Stimulated activated CD8-positive, alpha-beta memory T cell treated with anti-CD3 and anti-CD28 coated beads, Interleukin-12 subunit alpha, Interleukin-12 subunit beta, amount 100 ng/mL, for 4 hours (primary cell): ENCODE measurements at places on chromosomes 4 and X.

DNA sequence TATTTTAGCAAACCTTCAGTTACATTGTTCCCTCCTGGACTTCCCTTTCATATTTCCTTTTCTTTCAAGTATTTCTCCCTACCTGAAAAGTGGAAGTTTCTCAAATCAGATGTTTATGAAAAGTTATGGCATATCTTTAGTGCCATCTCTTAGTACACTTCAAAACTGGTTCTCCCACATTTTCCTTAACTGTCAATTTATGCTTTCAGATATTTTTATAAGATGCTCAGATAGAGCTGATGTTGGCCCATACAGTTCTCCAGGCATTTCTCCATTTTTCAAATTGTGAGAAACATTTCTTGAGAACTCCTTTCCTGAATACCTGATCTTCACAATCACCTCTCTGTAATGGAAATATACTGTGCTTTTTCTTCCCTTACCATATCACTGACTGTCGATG is 32.5 kb upstream of the AP1AR start:
- DNase-seq, result no peak

- no peak for DNase-seq
Observed at GRCh38 chr4:15982842-15983524, 20.0 kb upstream of the FGFBP2 start.

GRCh38 chrX:23959781-23960180 is 52.0 kb downstream of the CXorf58 start:
- DNase-seq, result no peak

DNA sequence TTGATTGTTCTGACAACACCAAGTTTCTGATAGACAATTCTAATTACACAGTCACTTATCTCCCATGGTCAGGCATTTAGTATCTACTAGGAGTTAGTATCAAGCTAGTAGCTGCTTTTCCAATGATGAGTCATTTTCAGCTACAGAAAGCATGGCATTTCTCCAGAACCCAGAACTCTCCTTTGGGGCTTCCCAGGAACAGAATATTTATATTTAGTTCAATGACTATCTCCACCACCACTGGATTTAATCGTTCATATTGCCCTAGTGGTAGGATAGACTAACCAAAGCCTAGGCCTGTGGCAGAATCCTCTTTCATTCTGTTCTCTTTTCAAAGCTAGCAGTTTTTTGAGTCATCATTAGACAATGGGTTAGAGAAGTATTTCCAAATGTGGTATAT is 569.4 kb downstream of the GABRG1 start:
- no peak for DNase-seq

GRCh38 chr4:38930204-38930603 is 62.6 kb downstream of the FAM114A1 start:
- no peak for DNase-seq

DNA sequence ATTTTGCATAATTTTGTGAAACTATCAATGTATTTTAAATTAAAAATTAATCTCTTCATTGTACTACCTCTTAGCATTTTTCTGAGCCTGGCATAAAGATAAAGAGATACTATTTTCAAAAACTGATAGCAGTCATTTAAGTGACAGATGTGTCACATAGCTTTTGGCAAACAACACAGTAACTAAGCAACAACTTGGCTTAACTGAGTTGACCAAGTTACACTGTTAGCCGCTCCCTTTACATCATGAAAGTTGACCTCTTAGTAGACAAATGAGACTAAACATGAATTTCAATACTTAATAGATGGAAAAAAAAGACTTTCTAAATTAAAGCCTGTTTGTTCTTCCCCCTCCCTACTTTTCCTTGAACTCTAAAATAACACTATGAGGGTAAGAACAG is 62.0 kb downstream of the ATP8A1 start:
- no peak for DNase-seq

DNA sequence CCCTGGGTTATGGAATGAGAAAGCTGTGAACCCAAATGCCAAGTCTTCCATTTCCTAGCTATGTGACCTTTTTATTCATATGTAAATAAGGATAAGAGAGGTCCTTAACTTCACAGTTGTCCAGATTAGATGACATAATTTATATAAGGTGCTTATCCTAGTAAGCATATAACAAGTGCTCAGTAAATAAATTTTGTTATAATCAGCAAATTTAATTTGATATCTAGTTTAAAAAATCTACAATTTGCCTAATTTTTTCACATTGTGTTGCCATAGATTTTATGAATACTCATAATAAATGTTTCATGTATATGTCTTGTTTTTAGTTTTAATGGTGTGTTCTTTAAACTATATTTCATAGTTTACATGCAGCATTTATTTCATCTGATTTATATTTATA is 130.4 kb upstream of the SPRY1 start:
- no peak for DNase-seq

GRCh38 chrX:101391831-101392230 is 1.0 kb downstream of the RPL36A start:
- no peak for DNase-seq

DNA sequence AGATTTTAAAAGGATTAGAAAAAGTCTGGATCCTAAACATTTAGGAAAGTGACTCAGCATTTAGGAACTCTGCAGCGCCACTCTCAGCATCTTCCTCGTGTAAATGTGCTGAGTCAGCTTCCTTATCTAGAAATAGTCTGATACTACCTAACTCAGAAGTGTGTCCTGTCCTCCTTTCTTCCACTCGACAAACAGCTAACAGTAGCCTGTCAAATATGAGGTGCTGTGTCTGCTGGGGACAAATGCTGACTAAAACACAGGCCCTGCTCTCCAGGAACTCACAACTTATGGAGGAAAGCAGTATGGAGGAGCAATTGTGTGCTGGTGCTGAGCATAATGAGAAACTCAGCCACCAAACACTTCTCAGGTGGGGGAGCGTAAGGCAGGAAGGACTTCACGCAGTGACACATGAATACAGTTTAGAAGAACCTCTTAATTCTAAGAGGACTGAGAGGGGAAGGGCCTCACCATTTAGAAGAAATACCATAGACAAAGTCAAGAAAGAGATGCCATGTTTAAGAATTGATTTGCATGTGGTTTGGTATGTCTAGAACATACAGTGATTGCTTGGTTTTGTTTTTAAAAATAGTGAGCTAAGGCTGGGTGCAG is 125.3 kb downstream of the SOWAHB start:
- no peak for DNase-seq

GRCh38 chr4:20288846-20289512 is 37.3 kb downstream of the SLIT2 start:
- no peak for DNase-seq

DNA sequence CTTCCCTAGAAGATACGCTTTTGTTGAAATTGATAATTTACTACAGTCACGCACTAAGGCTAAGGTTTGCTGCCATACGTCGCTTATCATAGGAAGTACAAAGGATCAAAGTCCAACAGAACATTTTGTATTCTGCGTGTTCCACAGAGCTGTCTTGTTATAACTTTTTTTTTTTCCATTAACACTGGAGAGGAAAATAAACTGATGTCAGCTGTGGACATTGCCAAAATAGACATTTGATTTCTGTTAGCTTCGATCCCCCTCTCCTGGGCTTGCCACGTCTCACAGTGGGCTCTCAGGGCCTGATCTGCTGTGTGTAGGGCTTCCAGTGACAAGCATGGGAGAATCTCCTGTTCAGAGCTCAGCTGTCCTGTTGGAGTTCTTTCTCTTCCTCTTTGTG is 93.3 kb downstream of the SPATA18 start:
- no peak for DNase-seq

DNA sequence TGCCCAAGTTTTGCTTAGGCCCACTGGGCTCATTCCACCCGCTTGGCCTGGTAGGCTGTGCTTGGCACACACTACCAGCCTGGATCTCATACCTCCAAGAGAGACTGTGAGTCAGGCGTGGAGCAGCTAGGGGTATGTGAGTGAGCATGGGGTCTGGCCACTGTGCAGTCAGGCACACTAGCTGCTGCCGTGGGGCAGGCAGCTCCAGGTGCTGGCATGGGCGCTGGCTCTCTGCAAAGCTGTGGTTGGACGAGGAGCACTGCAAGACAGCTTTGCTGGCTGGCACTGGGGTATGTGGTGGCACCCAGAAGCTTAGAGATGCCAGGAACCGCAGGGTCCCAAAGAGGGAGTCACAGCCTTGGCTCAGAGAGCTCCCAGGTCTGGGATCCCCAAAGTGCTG is 377.8 kb downstream of the KCTD8 start:
- no peak for DNase-seq

- DNase-seq, result no peak
Observed at GRCh38 chr4:118761397-118762016, 74.4 kb downstream of the SEC24D start.

DNA sequence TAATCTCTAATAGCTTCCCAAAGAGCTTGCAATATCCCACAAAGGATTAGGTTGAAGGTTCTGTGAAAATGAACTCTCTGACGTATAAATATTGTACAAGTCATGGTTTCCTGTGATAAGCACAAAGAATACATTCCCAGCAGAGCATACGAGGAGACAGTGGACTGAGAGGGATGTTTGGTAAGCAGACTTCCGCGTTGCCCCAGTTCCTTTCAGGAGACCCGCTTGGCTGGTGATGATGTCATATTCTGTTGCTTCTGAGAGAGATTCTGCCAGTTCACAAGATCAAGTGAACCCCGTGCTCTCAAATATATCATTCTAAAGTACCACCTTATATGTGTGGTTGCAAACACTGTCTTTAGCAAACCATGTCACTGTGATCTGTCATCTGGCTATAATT is 323.9 kb upstream of the CASK start:
- DNase-seq, result no peak

DNA sequence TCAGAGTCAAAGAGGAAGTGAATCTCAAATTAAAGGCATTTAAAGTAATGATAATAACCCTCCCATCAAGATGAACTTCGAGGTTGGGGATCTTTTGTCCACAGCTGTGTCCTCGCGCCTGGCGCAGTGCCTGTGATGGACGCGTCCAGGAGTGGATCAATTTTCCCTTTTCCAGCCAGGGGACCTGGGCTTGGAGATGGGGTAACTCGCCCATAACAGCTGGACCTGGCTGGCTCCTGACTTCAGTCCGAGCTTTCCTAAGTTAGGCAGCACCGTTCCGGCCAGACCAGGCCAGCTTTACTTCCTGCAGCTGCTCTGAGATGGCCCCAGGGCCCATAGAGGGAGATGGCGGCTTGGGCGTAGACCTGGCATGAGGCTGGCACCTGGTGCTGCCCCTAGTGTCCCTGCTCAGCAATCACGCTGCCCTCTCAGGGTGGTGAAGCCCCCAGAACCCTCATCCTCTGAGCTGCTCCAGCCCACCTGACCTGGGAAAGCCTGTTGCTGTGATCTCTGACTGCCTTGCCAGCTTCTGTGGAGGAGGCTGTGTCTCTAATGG is 23.9 kb downstream of the ADRA2C start:
- no peak for DNase-seq

DNA sequence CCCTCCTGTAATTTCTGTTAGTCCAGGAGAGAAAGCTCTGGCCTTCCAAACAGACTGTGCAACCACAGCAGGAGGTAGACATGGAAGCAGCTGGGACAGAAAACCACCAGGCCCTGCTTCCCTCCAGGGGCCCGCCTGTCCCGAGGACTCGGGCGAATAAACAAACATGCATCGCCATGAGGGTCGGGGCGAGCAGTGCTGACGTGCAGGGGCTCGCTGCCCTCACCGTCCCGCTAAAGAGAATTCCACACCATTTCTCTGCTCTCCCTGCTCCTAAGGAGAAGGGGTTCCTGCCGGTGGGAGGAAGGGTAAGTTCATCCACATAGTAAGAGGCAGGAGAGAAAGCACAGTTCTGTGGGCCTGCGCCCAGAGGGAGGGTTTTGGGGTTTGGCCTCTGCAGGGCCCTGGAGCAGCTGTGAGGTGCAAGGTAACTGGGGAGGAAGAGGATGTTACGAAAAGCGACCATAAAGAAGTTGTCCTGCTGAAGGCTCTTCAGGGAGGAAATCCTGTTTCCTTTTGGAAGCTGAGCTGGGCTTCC is 54.9 kb downstream of the WFS1 start:
- no peak for DNase-seq

DNA sequence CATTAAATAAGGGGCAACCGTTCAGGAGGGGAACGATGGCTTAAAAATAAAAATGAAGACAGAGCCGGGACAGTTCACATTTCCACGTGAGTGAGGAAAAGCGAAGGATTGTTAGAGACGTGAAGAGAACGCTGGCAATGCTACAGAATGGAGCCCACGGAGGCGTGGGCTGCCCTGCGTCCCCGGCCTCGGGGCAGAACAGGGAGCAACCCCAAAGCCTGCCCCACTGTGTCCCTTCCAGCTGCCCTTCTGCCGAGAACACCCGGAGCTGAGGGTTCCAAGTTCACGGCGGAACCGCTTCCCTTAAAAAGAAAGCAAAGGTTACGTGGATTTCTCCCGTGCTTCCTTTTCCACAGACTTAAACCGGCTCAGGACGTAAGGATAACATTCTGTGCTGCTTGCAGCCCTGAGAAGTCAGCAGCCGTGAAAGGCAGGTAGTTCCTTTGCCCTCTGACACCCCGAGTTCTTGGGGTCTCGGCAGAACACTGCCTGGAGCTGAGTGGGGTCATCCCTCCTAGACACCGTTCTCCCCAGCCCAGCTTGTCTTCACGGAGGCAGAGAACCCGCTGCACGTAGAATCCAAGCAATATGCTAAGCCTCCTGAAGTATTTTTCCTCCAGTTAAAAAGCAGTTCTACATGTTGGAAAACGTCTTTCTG is 14.2 kb downstream of the DHRSX start:
- no peak for DNase-seq

GRCh38 chr4:128328106-128328505 is 40.5 kb upstream of the PGRMC2 start:
- DNase-seq, result no peak

GRCh38 chr4:71147261-71147660 is 153.8 kb downstream of the DCK start:
- no peak for DNase-seq

GRCh38 chr4:151687021-151687640 is 73.7 kb downstream of the GATB start:
- DNase-seq, result no peak
